ENCODE measurements at places on chromosomes 1 and 21.

DNA sequence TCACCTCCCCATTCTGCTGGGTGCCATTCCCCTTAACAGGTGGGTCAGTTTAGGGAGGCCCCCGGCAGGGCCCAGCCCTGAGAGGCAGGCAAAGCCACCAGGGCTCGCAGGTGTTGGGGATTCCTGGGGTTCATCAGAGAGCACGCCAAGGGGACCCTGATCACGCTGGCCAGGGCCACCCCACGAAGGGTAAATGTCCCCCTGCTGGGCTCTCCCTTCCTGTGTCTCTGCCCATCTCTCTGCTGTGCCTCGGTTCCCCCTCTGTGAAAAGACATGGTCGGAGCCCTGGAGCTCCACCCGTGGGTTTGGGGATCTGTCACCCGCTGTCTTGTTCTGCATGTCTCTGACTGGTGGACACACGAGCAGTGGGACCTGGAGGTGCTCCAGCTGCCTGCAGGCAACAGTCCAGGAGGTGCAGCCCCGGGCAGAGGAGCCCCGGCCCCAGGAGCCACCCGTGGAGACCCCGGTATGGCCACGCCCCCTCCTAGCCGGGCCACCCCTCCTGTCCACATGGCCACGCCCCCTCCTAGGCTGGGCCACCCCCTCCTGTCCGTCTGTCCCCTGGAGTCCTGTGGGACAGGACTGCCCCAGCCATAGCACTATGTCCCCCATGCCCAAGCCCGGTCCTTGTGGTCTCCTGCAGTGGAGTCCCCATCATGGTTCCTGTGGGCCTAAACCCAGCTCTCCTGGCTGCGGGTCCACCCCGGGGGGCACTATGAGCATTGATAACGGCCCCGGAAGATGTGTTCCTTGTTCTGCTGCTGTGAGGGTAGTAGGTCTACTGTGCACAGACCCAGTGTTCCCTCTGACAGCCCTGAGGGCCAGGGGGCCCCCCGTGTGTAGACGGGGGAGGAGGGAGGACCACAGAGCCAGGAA lies 6.5 kb downstream of the AIRE start:
- DNase-seq = no peak

DNA sequence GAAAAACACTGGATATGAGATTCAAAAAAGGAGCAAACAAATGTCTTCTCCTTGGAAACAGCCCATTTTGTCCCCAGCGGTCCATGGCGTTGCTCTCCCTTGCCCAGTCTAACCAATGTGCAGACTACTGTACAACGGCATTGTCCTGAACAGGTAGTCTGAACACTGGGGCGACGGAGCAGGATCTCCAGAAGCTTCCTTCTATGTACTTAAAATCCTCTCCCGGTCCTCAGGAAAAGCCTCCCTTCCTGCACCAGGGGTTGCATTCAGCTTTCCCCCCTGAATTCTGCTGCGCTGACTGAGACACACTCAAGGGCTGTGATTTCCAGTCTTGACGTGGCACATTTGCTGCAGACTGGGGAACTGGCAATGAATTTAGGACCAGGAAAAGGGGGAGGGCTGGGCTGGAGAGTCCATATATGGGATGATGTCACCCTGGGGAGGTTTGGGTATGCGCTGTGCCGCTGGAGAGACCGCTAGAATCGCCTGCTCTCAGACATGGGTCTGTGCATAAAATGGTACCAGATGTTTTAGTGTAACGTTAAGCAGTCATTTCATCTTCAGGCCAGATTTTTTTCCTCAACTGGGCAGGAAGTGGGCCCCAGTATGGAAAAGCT lies 275.9 kb upstream of the C1orf105 start:
- DNase-seq = no peak

DNA sequence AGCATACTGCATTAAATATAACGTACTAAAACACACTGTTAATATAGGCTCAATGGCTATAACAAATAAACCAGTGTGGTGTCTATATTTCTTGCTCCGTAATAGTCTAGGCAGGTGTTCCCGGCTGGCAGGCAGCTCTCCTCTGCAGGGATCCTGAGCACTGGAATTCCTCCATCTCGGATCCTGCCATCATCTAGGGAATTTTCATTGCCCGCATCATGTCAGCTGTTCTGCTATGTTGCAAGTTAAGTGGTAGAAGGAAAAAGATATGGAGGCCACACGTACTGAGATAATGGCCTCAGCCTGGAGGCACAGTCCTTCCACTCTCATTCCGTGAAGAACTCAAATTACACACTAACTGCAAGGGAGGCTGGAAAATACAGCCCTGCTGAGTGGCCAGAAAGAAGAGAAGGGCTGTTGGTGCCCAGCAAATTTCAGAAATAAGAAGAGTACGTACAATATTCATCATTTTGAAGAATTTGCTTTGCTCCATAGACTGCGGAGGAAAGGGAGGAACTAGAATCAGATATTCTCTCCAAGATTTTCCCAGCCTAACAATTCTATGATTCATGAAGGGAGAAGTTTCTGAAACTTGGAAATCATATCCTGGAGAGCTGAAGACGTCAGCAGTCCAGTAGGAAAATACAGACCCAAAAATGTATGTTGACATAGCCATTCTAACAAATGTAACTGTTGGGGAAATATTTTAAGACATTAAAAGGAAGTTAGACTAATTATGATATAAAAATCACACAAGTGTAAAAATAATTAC lies 263.3 kb downstream of the MRPL39 start:
- no peak for DNase-seq

GRCh38 chr1:156927215-156928042 lies 7.0 kb downstream of the LRRC71 start:
- peak; percentile 16 for DNase-seq

DNA sequence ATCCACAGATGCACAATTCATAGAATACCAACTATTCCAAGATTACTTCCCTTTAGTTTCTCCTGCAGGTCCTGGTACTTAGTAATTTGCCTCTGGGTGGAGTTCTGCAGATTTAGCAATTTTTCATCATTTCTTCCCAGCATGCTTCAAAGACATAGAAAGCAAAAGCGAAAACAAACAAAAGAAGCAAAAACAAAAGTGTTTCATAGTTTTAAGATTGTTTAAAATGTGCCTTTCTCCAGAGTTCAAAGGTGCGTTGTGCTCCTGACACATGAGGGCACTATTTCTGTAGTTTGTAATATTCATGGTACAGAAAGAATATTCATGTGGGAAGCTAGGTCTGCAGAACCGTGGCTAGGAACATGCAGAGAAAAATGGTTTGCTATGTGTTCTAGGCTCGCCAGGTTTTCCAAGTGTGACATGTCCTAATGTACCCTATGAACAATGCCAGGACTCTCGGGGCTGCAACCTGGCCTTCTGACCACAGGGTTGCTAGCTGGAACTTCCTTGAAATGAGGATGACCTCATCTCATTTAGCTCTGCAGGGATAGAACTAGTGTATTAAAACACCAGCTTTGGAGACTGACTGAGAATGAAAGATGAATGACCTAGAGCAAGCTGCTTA lies 30.0 kb upstream of the RCSD1 start:
- no peak for DNase-seq

GRCh38 chr1:118974661-118975060 lies 13.5 kb downstream of the TBX15 start:
- DNase-seq = no peak

DNA sequence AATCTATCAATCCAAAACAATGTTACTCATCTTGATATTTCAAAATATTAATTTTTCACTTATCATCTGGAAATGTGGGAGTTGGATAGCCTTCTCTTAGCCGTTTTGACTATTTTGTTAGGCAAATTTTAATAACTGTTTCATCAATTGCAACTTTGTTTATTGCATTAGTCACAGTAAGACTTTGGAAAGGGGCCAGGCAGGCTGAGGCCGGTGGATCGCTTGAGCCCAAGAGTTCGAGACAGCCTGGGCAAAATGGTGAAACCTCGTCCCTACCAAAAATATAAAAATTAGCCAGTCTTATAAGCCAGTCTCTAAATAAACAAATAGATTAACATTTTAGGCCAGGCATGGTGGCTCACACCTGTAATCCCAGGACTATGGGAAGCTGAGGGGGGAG lies 113.0 kb upstream of the NR5A2 start:
- DNase-seq = no peak

All from effector memory CD4-positive, alpha-beta T cell (primary cell).